CD4-positive, alpha-beta memory T cell (primary cell): ENCODE measurements at places on chromosomes 12 and 14. TPM values are rescaled to one million over a fixed set of nuclear protein-coding genes. Genes with fewer than 3 reads are reported as not detected.

DNA sequence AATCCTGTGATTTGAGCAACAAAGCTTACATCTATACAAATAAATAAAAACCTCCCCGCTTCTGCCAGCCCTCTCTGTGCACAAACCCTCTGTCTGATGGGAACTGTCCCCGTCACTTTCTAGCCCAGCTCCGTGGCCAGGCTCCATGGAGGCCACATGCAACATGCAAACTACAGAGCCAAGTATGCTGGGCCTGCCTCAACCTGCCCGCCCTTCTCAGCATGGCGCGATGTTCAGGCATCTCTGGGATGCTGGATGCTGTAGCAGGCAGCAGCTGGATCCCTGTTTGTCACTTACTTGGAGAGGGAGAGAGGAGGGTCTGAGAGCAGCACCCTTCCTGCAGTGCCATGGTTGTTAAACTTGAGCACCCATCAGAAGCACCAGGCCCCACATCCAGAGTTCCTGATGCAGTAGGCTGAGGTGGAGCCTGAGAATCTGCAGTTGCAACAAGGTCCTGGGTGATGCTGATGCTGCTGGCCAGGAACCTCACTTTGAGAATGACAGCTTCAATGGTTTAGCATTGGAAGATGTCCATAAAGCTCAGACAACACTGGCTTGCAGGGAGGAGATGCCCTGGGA lies 32.4 kb downstream of the CLMN start:
- DNase-seq: no peak

RPL10L gene
- not detected for total RNA-seq

PCED1B gene
- total RNA-seq: 44.3 TPM

DNA sequence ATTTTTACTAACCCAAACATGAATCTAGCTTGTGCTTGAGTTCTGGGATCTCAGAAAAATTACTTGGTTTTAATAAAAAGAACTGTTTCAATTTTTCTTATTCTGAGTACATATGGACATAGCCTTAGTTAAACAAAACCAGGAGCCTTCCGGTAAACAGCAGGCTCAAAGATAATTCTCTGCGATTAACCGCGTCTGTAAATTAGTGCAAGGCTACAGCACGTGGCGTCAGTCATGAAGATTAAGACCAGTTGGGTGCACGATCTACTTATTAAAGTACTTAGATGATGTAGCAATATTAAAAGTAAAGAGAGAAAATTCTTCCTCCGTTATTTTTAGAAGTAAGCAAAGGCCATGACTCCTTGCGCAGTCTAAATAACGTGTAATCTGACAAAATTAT lies 700 bp downstream of the KCNJ8 start:
- DNase-seq: no peak

- DNase-seq: no peak
Observed at GRCh38 chr14:49920935-49921334, 28.1 kb downstream of the ARF6 start.

GRCh38 chr12:94140556-94140955 lies 7.8 kb upstream of the PLXNC1 start:
- peak; percentile 42 for DNase-seq

TAS2R19 gene
- 2.1 TPM for total RNA-seq

GRCh38 chr12:45637706-45638105 lies 91.8 kb upstream of the ARID2 start:
- DNase-seq: no peak

DNA sequence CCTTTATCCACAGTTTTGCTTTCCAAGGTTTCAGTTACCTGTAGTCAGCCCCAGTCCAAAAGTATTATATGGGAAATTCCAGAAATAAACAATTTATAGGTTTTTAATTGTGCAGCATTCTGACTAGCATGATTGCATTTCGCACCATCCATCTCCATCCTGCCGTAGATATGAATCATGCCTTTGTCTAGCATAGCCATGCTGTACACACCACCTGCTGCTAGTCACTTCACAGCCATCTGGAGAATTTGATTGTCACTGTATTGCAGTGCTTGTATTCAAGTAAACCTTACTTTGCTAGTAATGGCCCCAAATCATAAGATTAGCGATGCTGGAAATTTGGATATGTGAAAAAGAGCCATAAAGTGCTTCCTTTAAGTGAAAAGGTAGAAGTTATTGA lies 36.0 kb downstream of the MUCL1 start:
- DNase-seq: no peak

- no peak for DNase-seq
Observed at GRCh38 chr12:111691262-111691661, 5.4 kb downstream of the ACAD10 start.

KRT79 gene
- not detected for total RNA-seq

GRCh38 chr14:105294142-105294597 lies 6.6 kb downstream of the BRF1 start:
- DNase-seq: peak; percentile 81

DNA sequence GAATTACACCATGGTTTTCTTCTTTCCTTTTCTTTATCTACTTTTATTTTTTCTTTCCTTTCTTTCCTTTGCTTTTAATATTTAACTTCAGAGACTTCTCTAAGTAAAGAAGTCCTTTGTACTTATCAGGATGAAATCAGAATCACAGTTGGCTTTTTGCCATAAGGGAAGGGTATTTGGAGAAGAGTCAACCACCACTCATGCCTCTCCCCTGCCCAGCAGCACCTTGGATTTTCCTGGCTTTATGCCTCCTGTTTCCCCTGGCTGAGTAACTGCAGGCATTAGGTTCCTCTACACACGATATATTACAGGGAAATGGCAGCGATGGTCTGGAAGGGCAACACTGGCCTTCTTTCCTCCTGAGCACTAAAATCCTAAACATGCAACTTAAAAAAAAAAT lies 266.4 kb upstream of the CAND1 start:
- DNase-seq: no peak

GRCh38 chr12:56593909-56594621 lies 36.1 kb downstream of the BAZ2A start:
- DNase-seq: peak; percentile 50

CINP gene
- total RNA-seq: 31.5 TPM

ITGB7 gene
- total RNA-seq: 397 TPM

DNA sequence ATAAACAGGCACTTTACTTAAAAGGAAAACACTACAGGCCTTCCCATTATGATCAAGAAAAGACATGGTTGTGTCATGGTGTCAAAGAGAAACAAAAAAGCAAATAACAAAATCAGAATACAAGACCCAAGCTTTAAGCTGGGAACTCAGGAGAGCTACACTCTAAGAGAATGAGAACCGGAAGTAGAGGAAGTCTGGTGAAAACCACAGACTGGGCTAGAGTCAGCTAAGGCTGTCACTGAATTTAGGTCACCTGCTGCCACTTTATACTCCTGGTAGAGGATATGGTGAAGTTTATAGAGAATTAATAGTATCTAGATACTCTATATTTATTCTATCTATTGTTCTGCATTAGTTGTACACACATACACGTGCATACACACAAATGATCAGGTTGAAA lies 971.7 kb downstream of the FLRT2 start:
- peak; percentile 7 for DNase-seq

DNA sequence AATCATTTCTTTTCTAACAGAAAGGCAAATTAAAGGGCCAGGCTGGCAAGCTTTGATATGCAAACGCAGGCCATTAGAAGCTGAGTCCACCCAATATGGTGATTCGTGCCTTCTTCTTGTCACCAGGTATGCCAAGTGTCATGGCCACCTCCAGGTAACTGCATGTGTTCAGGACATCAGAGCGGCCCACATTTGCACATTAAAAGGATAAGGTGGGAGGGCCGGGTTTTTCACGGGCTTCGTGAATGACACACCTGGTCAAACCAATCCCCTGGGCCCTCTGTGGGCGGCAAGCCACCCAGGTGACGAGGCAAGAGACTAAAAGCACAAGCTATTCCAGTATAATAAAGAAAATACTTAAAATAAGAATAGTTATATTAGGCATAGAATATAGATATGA lies 75.9 kb upstream of the TSPAN11 start:
- DNase-seq: no peak

GRCh38 chr14:64707661-64708060 lies 3.4 kb downstream of the PLEKHG3 start:
- DNase-seq: no peak

DNA sequence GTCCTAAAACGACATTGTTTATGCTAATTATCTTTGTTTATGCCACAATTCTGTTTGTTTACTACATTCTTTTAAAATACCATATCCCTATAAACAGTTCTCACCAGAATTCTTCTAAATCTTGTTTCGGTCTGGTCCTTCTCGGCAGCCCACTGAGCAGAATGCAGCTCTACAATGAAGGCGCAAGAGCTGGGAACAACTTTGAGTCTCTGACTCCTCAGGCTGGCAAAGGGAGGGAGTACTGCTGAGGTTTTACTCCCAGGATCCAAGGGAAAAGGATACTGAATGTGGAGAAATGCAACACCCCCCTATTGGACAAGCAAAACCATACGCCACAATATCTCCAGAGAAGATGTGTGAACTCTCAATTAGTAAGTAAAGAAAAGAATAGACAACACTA lies 5.4 kb downstream of the SOX5 start:
- DNase-seq: no peak

GRCh38 chr12:8860165-8860961 lies 37.9 kb downstream of the A2ML1 start:
- no peak for DNase-seq

- DNase-seq: no peak
Observed at GRCh38 chr12:12214635-12215131, 52.2 kb downstream of the LRP6 start.

DNA sequence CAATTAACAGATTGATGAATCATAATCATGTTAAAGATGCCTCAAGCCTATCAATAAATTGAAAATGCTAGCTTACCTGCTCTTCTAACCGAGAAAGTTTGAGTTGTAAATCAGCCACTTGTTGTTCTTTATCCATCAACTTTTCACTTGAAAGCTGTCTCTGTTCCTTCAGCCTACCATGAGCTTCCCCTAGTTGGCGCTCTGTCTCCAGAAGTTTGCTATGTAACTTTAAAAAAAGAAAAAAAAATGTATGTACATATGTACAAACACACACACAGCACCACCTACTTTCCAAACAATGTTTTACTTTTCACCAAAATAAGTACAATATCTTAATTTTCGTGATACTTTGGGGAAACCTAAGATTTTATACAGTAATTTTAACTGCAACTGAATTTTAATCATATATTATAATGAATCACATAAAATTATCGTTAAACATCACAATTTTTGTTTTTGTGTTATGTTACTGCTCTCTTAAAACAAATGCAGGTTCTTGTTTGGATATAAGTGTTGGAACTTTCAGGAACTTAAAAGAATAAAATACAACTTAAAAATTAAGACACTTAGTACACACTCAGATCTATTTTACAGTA lies 101.2 kb downstream of the EEA1 start:
- DNase-seq: peak; percentile 31

DNA sequence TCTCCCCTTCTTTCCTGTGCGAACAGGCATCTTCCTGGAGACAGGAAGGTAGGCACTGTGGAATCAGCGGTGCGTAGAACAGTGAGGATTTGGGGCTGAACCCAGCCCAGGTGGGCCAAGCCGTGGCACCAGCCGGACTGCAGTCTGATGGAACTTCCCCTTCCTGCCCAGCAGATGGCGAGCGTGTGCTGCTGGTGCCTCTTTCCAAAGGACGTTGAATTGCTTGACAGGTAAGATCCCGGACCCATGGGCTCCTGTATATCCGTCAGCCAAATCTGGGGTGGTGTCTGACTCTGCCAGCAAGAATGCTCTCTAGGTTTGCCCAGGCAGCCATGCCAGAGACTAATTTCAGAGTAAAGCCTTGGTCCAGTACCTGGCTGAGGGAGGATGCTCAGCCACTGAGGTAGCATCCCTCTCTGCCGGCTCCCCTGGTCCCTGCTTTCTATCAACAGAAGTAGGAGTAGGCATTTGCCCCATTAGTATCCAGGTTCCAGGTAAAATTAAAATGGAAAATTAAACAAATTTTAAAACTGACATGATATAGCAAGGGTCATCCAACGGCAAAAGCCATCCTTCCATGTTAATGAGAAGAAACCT lies 21.1 kb upstream of the KCNA5 start:
- DNase-seq: peak; percentile 14

GRCh38 chr12:52074971-52075724 lies 4.4 kb upstream of the SMIM41 start:
- DNase-seq: no peak

DNA sequence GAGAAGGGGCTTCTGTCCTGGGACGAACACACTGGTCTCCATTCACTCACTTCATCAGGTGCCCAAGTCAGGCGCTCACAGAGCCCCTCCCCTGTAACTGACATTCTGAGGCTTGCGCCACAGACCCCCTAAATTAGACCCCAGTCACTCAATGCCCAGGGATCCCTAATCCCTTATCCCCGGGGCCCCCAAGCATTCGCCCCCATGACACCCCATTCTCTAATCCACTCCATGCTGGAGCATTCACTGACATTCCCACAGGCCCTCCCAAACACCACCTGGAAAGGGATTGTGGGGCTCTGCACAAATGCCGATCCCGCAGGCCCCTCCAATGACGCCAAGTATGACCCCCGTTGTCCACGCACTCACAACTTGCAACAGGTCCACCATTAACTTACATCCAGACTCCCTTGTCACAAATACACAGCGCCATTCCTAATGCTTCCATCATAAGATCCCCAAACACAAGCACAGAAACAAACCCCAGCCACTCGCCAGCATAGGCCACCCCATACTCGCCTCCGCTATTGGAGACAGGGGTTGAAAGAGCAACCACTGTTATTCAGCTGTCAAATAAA lies 1.5 kb downstream of the ZNF605 start:
- no peak for DNase-seq

SMIM41 gene
- not detected for total RNA-seq

DNA sequence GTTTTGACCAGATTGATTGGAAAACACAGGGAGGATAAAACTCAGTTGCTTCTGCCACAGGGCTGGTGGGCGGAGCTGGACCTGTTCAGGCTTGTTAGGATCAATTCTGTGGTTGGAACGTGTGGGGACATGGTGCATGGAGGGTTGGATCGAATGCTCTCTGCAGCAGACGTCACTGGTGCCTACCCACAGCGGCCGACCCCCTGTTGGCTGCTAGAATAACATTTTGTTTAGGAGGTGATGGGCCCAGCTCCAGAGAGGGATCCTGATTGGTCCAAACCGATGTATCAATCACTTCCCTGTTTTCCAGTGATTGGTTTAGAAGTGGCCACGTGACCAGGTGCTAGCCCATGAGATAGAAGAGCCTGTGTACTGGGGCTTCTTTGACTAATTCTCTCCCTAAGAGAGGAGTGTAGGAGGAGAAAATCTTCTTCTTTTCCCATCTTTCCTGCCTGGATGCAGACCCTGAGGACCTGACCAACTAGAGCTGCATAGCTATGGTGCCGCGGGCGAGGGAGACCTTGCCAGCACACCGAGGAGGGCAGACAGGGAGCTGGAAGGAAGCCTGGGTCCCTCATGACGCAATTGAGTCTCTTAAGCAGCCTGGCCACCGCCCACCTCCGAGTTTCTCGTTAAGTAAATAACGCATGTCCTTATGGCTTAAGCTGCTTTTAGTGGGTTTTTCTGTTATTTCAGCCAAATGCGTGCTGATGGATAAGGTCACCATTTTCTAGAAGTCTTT lies 163.5 kb downstream of the AACS start:
- no peak for DNase-seq

PPP4R4 gene
- 6.3 TPM for total RNA-seq
